B cell (primary cell): ENCODE measurements at places on chromosomes 4 and X.

- DNase-seq: peak; percentile 80
These were observed 9.6 kb upstream of the TMA16 start for GRCh38 chr4:163484906-163485305.

- DNase-seq: no peak
These were observed 73.2 kb upstream of the UCP1 start for GRCh38 chr4:140641789-140642439.

- DNase-seq: no peak
These were observed 33.6 kb upstream of the RPL34 start for GRCh38 chr4:108586778-108587177.

- DNase-seq: no peak
These were observed 76.2 kb downstream of the ARHGEF9 start for GRCh38 chrX:63708801-63709200.

DNA sequence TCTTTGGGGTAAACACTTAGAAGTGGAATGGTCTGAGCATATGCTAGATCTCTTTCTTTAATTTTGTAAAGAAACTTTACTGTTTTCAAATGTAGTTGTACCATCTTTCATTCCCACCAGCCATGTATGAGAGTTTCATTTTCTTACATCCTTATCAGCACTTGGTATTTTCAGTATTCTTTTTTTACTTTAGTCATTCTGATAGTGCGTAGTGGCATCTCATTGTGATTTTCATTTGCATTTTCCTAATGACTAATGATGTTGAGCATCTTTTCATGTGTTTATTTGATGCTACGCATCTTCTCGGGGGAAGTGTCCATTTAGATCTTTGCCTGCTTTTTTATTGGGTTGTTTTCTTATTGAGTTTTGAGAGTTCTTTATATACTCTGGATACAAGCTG is 71.3 kb upstream of the PRPS1 start:
- no peak for DNase-seq
